ENCODE measurements at places on chromosomes 2 and 18.

DNA sequence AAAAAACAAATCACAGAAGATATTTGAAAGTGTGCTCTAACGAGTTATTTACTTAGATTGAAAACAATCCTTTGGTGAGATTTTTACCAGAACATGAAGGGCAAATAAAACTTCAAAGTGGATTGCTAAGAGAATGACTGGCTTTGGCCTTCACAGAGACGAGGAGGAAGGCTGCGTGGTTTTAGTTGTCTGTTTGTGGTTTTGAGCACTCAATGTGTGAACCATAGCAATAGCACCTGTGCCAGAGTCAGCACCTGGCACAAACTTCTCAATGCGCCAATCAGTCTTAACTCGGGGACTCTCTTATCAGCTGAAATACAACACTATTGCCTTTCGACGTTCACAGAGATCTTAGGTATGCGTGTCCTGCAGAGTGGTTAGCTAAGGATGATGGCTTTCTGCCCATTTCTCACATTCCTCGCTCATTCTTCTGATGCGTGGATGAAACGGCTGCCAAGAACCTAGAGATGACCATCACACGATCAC is 70.0 kb downstream of the MBP start:
- DNase-seq, result peak; percentile 57

- no peak for DNase-seq
These were observed 2.3 kb downstream of the MBOAT2 start for GRCh38 chr2:9001229-9001628.

- DNase-seq, result no peak
These were observed 335.7 kb downstream of the GALNT13 start for GRCh38 chr2:154207288-154208047.

- no peak for DNase-seq
These were observed 14.3 kb upstream of the UXS1 start for GRCh38 chr2:106208399-106208798.

DNA sequence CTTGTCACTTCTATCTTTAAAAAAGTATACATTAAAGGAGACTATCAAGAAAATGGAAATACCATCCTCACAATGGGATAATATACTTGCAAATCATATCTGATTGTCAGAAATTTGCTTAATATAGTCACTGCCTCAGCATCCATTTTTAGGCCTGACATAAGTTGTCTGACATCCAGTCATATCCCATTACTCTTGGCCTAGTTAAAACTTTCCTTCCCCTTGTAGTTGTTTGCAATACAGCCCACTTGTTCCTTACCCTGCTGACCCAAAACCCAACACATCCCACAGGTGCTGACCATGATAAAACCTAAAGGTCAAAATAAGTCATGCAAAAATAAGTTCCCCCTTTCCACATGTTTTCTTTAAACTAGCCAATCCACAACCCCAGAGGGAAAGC is 3.6 kb upstream of the ARHGEF33 start:
- no peak for DNase-seq

- no peak for DNase-seq
These were observed 770 bp downstream of the ZNF396 start for GRCh38 chr18:35376393-35376741.

Data from stimulated activated CD4-positive, alpha-beta T cell treated with anti-CD3 and anti-CD28 coated beads, TNF-alpha, amount 100 ng/mL, for 1 hour (primary cell).